ENCODE measurements at places on chromosomes 7 and 10. TPM values are rescaled to one million over a fixed set of nuclear protein-coding genes. Genes with fewer than 3 reads are reported as not detected.

Gene DOCK1
- 97.9 TPM for total RNA-seq

Gene ADIRF
- 197 TPM for total RNA-seq

Gene ASB4
- not detected for total RNA-seq

Gene SFTPA1
- total RNA-seq: not detected

Gene HHEX
- total RNA-seq: 2.8 TPM

Gene MMRN2
- 1.5 TPM for total RNA-seq

Gene MSS51
- total RNA-seq: 1.1 TPM

Gene GLI3
- 4.9 TPM for total RNA-seq

Gene SLC4A2
- total RNA-seq: 64.0 TPM

Gene FBXL13
- total RNA-seq: 2.1 TPM

Gene AKR1C3
- 170 TPM for total RNA-seq

Gene DYNC1I1
- total RNA-seq: 0.17 TPM

Gene FGFR2
- total RNA-seq: under 0.01 TPM

Gene IFT22
- 23.6 TPM for total RNA-seq

Gene CFAP43
- total RNA-seq: 0.16 TPM

Gene ANKIB1
- total RNA-seq: 39.0 TPM

Gene ADD3
- 207 TPM for total RNA-seq

Gene SPDYE9
- total RNA-seq: not detected

Gene SPDYE16
- total RNA-seq: under 0.01 TPM

Gene TMEM139
- 0.09 TPM for total RNA-seq

Gene TMEM273
- total RNA-seq: not detected

Measured in bronchial smooth muscle cell (primary cell).